ENCODE measurements at places on chromosomes 6 and 20. TPM values are rescaled to one million over a fixed set of nuclear protein-coding genes. Genes with fewer than 3 reads are reported as not detected.

- no peak for DNase-seq
These were observed 162.0 kb upstream of the EPHA7 start for GRCh38 chr6:93581371-93581770.

DNA sequence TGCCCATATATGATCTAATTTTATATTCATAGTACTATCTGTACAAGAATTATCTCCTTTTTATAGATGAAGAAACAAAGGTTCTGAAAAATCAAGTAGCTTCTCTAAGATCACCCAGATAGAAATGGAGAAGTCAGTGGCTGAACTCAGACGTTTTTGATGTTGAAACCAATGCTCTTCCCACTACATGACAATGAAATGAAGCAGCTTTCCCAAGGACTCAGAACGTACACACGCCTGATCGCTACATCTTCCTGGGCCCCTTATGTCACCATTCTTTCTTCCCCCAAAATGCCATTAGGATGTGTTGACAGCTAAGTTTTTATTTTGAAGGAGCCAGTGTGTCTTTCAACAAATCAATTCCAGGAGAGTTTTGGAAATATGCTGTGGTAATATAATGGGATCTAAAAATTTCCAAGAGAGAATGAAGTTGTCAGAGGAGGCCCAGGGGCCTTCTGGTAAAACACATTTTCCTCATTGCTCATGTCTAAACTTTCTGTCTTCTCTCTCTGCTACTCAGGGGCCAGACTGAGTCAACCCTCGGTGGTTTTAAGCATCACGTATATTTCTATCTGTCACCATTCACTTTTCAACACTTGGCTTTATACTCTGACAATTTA is 98.1 kb upstream of the COL21A1 start:
- DNase-seq = no peak

DNA sequence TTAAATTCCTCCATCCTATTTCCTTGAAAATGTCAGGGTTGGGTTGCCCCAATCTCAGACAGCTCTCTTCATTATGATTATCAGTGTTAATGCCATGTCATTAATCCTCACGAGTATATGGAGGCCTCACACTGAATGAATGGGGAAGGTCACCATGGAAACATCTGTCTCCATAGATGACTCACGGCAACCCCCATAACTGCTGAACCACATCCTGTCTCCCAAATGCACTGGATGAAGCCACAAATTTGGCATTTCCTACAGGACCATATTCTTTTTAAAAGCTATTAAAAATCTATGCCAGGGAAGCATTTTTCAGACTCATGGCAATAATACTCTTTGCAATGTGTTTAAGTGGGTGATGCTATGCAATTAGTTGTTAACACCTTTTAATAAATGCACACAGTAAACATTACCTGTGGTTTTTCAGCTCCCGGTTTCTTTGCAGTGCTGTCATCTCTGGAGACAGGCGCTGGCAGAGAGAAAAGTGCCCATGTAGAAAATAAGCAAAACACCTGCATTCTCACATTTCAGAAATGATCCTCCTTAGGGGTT is 80.1 kb upstream of the PTPRK start:
- DNase-seq = no peak

DNA sequence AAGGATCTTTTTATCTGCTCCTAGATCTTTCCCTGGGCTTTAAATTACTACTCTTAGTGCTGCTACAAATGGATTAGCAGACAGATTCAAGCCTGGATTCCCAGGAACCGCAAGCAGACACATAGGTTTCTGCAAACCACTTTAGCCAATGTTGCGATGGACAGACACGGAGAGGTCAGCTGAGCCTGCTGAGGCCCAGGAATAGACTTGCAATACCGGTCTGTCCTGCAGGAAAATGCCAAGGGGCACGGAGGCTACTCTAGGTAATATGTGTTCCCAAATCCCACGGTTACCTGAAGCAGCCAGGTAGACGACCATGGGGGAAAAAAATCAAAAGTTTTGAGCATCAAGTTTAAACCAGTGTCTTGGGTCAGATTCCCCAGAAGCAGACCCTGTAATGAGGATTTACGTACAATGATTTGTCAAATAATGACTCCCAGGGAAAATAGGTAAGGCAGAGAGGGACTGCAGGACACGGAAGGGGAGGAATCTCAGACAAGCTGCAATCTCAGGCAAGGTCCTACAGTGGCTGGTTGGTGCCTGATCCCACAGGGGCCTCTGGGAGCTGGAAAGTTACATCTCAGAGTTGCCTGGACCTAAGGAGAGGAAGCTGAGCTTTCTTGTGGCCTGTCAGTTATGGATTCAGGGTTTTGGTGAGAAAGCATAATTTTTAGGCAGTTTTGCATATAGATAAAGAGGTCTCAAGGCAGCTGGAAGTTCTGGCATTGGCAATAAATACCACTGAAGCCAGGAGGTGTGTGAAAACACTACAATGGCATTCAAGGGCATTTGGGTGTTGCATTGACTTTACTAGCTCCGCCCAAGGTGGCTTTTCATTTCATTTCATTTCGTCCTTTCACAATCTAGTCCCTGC is 12.5 kb downstream of the OTOR start:
- DNase-seq = no peak

GRCh38 chr6:32427218-32427617 is 12.5 kb upstream of the HLA-DRA start:
- no peak for DNase-seq

DNA sequence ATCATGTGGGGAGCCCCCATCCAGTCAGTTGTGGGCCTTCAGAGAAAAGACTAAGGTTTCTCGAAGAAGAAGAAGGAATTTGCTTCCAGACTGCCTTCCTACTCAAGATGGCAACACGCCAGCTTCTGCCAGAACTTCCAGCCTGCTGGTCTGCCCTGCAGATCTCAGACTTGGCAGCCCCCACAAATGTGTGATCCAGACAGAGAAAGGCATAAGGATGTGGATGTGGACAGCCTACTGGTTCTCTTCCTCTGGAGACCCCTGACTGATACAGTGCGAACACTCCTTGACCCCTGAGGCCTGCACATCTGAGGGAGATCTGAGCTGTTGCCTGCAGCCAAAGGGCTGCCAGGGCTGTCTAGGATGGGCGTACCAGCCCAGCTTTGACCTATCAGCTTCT is 8.6 kb downstream of the GABRR1 start:
- no peak for DNase-seq

- DNase-seq = no peak
These were observed at the start of gene CBLN4 for GRCh38 chr20:56005389-56005715. Gene CBLN4 (minus strand): TSS chr20:56005519. CDS start chr20:56004171, 1,348 bp downstream.

DNA sequence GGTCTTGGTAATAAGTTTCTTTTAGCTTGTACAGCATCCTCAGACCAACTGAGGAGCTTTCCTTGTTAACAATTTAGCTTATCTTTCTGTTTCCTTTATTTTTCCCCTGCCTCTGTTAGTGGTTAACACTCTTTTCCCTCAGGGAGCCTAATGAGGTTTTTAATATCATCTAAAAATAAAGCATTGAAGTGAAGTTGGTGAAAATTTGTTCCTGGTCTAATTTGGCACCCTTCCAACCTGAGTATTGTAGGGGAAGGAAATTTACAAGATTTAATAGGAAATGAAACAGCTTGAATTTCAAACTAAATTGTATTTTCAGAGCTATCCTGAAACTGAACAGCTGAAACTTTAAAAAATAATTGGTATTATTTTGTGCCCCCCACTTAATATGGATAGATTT is 28.1 kb upstream of the VAPB start:
- DNase-seq = no peak

- DNase-seq = no peak
These were observed 650.8 kb upstream of the AGPAT4 start for GRCh38 chr6:161924516-161925116.

DNA sequence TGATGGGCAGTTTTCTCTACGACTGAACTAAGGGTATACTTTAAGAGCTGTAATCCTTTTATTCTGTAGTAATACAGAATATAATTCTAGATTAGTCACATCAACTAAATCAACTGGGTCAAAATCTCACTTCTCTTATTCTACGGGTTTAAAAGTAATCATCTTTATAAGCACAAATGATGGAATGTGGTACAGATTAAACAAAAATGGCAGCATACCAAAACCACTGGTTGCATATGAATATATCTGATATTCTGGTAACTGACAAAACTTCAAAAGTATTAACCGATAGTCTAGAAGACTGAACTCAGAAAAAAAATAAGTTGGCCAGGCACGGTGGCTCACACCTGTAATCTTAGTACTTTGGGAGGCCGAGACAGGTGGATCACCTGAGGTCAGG is 7.0 kb downstream of the SOD2 start:
- no peak for DNase-seq

DNA sequence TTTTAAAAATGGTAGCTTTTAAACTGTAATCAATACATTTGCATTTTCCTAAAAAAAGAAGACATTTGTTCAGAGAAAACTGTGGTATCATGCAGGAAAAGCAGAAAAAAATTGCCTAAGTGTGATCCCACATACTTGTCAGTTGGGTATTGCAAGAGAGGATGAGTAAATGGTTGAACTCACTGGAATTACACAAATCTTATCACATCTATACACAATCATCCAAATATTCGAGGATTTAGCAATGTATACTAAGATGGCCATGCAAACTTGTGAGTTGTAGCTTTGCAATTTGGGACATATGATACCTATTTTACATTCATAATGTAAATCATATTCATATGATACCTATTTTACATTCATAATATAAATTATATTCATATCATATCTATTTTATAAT is 58.2 kb upstream of the GJE1 start:
- no peak for DNase-seq

- DNase-seq = no peak
These were observed 49.2 kb downstream of the CDH26 start for GRCh38 chr20:60007464-60007863.

GRCh38 chr6:36389353-36389752 is 1.9 kb upstream of the ETV7 start:
- no peak for DNase-seq

DNA sequence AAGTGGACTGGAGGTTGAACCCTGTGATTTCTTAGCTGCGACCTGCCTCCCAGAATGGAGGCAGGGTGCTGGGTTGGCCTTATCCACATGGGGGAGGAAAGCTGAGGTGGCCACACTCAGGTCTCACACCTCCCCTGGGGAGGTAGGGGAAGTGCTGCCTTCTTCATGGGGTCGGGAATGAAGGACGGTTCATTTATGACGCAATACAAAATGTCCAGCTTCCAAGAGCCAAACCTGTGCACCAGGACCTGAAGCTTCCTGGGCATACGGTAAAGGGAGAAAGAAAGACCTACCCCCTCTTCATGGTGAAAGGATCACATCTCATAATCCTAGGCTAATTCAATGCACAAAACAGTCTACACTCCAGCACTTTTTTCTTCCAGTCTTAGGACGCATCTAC is 150.6 kb upstream of the CDYL start:
- no peak for DNase-seq

GRCh38 chr20:3900187-3900604 is 11.0 kb downstream of the PANK2 start:
- DNase-seq = no peak

DNA sequence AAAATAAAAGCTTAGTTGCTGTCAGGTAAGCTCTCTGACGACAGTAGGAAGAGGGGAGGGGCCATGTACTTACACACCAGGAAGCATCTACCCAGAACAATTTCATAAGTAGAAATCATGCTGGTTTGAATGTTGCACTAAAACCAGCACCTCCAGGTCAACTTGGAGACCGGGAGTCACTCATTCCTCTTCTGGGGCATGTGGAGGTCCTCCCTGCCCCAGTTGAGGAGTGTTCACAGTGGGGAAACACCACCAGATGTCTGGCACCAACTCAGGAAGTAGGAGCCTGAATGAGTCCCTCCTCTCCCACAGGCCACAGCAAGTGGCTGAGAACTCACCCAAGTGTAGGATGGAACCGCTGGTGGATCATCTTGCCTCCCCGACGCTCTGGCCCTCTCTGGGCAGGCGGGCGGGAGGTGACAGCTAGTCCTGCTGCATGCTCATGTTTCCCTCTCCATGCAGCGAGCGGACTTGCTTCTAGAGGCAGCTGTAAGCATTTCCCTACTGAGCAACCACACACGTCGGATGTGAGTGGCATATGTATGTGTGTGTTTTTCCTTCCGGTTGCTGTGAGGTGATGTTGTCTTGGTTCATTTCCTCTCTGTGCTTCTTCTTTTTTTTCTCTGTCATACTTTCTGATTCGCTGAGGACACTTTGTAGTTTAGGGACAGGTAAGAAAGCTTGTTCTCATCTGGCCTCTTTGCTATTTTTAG is 149.5 kb upstream of the NEDD9 start:
- DNase-seq = peak; percentile 31

- no peak for DNase-seq
These were observed 116.3 kb downstream of the KIF13A start for GRCh38 chr6:17871189-17871519.

DNA sequence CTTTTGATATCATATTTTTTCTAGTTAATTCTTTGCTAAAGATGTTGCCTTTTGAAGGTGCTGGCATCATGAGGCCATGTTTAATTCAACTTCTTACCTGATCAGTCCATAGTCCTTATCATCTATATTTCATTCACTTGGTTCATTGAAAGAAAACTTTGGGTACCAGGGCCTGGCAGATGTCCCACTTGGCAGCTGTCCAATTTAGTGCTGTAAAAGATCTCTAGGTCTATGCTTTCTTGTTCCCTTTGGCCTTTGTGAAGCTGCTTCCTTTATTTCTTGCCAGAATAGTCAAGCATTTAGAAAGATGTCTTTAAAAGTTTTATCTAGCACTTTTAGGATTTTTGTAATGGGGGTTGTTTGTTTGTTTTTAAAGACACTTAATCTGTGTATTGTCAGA is 61.7 kb upstream of the EYA4 start:
- DNase-seq = no peak

- DNase-seq = no peak
These were observed 176.8 kb upstream of the MARCKS start for GRCh38 chr6:113680301-113680700.

- DNase-seq = no peak
These were observed 203.2 kb downstream of the OGFRL1 start for GRCh38 chr6:71491844-71492243.

- no peak for DNase-seq
These were observed 68.9 kb upstream of the TBXT start for GRCh38 chr6:166236596-166236995.

Gene MAP7
- 1.4 TPM for total RNA-seq

Gene BMP2
- total RNA-seq = 9.6 TPM

Gene AMD1
- total RNA-seq = 61.8 TPM

Gene ANGPT4
- 1.3 TPM for total RNA-seq

Gene GPR6
- total RNA-seq = not detected

Gene CITED2
- total RNA-seq = 297 TPM

Gene SIRPD
- total RNA-seq = not detected

Gene NNAT
- 2.7 TPM for total RNA-seq

Gene SLPI
- total RNA-seq = 103 TPM

Measured in tibial nerve (tissue), 4 donors.